ENCODE measurements at places on chromosomes 5 and 9.

- peak; percentile 96 for DNase-seq
Measured at GRCh38 chr9:121286973-121287741, 19.2 kb downstream of the GSN start.

DNA sequence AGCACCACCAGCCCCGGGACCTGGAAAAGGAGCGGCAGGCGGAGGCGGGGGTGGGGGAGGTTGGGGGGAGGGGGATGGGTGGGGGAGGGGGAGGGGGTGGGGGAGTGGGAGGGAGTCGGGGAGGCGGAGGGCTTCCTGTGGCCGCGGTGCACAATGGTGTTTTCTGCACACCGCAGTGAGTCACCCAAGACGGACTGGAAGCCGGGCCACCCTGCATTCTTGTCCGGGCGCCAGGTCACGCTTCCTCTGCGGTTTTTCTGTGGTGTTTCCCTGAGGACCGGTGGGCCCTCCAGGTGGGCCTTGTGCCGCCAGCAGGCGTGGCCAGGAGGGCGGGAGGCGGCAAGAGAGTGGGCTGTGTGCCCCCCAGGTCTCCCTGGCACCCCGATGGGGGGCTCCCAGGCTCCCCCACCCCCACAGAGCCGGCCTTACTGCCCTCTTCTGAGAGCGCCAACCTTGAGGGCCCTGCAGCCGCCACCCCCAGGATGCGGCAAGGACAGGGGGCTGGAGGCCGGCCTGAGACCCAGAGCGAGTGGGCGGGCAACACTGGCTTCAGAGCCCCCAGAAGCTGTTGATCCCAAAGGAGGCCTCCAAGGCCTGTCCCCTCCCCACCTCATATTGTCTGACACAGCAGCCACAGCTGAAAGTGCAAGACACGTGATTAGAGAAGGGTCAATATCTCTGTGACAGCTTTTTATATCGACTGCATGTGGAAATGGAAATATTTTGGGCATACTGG lies 11.1 kb downstream of the EXD3 start:
- DNase-seq, result peak; percentile 89

- DNase-seq, result peak; percentile 92
Measured at GRCh38 chr5:34608859-34609648, 47.1 kb upstream of the RAI14 start.

GRCh38 chr5:142295960-142296860 lies 28.6 kb downstream of the SPRY4 start:
- DNase-seq, result no peak

GRCh38 chr9:81632599-81632998 lies 56.7 kb downstream of the TLE1 start:
- DNase-seq, result peak; percentile 7

- DNase-seq, result no peak
Measured at GRCh38 chr9:71620746-71621145, 147.6 kb downstream of the CEMIP2 start.

DNA sequence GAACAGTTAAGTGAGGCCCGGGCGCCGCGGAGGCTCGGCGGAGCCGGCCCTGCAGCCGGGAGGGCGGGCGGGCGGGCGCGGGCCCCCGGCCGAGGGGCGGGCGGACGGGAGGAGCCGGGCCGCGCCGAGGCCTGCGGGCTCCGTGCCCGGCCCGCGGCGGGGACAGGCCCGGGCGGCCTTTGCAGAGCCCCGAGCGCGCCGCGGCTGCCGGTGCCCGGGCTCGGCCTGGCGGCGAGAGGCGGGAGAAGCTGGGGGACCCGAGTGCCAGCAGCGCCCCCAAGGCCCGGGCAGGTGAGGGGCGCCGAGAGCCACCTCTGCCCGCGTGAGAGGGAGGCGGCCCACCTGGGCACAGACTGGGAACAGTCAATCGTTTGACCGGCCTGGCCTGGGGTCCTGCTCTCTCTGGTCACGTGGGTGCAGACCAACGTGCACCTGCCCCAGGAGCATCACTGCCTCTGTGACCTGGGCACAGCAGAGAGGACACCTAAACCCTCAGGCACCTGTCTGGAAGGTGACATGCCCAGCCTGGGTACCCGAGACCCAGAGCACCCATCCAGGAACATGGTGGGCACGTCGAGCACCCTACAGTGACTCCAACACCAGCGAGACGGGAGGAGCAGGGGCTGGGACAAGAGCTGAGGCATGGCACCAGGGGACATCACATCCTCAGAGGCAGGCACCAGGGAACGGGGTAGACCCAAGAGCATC lies 531 bp downstream of the MVB12B start:
- DNase-seq, result no peak

DNA sequence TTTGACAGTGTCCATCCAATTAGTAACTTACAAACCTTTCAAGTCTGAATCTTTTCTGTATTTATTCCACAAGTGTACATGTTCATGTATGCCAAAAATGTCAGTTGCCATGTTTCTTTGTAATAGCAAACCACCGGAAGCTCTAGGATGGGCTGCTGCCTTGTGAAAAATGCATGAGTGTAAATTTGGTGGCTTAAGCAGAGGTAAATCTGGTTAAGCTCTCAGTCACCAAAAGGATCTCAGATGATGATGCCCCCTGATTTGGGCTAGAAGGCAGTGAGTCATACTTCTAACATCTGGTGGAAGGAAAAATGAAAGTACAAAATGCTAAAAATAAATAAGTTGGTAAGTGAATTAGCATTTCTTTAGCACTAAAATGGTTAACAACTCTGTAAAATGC lies 567.5 kb downstream of the ELAVL2 start:
- no peak for DNase-seq

DNA sequence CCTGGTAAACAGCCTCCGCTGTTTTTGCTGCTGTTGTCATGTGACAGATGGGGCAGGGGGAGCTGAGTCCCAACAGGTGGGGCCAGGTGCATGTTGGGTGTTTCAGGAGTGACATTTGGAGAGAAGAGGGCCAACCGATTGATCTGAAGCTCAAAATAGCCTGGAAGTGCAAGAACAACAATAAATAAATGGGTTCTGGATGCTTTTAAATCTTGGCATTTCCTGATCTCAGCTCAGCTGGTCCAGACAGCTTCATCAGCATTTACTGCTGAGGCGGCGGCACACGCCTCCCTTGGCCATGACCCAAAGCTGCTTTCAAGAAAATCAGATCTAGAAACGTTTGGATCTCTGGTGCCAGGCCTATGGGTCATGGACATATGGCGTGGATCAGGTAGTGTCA lies 70.5 kb downstream of the PPARGC1B start:
- DNase-seq, result no peak

GRCh38 chr5:139772089-139772791 lies 23.4 kb upstream of the PSD2 start:
- DNase-seq, result no peak

Data from PC-3 (cell line).